RCC 7860 (cell line): ENCODE measurements at places on chromosomes 4 and X.

GRCh38 chr4:1727117-1728031 is 6.1 kb downstream of the TACC3 start:
- DNase-seq: peak; percentile 92

- no peak for DNase-seq
These were observed 25.1 kb upstream of the ANK2 start for GRCh38 chr4:113024388-113024787.

DNA sequence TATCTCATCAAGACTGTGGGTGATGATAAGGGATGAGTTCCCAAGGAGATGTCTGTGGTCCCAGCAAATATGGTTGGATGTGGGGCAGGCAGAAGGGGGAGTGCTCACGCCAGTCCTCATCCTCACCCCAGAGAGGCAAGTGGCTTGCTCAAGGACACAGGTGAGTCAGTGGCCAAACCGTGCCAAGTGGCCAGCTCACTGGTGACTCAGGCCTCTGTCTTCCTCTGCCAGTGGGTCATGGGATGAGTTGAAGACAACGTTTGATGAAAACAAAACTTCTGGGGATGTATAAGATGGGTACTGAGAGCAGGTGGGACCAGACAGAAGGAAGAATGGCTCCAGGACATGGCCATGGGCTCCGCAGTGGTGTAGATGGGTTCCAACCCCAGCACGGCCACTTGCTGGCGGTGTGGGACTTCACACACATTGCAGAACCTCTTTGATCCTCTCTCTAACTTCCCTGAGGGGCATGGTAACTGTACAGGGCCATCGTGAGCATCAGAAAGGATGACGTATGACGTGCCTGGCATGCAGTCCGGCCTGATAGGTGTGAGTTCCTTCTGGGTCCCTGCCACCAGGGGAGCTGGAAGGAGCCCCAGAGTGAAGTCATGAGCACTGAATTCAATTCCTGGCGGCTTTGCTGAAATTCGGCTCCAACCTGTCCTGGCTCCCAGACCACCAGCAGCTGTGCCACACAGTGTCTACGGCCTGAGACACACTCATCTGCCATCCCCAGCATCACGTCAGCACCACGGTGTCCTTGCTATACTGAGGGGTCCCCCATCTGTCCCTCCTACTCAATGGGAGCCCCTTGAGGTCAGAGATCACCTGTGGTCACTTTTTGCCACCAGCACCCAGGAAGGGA is 41.3 kb upstream of the GPR78 start:
- peak; percentile 80 for DNase-seq

DNA sequence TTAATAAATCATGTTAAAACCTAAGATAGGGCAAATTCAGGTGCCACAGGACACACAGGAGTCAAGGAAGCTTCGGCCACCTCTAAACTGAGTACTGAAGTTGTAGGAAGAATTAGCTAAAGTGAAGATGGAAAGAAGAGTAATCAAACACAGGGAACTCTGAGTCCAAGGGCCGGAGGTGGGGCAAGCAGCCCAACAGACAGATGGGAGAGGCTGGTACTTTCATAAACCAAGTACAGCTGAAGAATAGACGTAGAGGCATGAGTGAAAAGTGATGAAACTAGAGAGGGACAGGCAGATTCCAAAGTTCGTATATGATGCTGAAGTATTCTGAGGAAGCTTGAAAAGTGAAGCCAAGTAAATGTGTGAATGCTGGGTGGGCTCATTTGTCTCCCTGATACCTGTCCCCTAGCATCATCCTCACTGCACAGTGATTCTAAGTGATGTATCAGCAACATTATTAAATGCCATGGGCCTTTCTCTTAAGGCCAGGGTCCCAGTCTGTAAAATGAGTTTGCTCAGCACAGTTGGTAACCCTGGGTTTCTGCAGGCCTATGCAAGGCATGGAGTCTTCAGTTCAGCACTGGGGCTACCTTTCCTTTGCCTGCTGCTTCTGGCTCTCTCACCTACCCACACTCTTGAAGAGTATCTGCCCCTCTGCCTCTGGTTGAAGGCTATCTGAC is 203.3 kb downstream of the NR3C2 start:
- no peak for DNase-seq

DNA sequence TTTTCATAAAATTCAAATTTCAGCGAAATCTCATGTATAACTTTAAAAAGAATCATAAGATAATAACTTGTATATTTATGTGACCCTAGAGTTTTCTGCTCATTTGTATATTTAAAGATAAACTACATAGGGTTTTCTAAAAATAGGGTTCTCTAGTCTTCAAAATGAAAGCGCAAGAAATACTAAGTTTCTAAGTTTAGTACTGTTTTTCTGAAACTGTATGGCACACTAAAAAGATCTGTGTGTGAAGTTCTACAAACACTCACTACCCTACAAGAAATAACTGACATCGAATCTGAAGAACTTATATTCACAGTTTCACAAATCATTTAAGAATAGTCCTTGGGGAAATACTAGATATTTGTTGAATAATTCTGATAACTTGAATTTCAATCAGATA is 38.7 kb upstream of the NDST4 start:
- DNase-seq: no peak

- no peak for DNase-seq
These were observed 79.6 kb upstream of the FRG1 start for GRCh38 chr4:189861101-189861500.

GRCh38 chr4:155611501-155611900 is 55.1 kb upstream of the GUCY1A1 start:
- no peak for DNase-seq

GRCh38 chr4:100042711-100043110 is 92.6 kb upstream of the H2AZ1 start:
- no peak for DNase-seq

DNA sequence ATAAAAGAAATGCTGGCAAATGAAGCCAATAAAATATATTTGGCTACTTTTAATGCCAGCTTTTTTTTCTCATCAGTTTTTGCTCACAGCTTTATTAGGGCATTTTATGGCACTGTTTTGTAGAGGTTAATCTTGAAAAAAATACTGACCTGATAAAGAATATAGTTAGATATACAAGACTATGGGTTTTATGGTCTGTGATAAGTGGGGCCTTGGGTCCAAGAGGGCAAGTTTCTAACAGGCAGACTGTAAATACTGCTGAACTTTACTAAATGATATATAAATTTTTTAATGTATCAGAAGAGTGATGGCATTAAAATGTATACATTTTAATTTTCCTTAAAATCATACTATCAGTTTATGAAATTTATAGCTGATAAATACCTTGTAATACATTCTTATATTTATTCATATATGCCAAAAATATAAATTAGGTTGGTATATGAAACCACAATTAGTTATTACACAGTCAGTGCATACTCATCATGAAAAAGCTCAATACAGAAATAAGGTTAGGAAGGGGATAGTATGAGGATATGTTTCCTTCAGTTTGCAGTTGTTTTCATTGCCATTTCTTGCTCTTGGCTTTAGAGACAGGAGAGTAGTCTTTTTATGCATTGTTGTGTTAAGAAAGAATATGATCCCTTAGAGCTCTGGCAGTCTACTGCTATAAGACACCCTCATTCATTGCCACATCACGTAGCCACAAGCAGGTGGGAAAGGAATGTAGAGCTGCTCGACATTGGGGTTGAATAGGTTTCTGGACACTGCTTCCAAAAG is 146.6 kb downstream of the TLL1 start:
- DNase-seq: no peak

GRCh38 chrX:84710611-84711010 is 208.4 kb upstream of the HDX start:
- no peak for DNase-seq

- DNase-seq: peak; percentile 35
These were observed 123.2 kb upstream of the KCNIP4 start for GRCh38 chr4:22071749-22072148.

- no peak for DNase-seq
These were observed 397.5 kb upstream of the PRKX start for GRCh38 chrX:4110964-4111363.

GRCh38 chr4:79476196-79476595 is 68.2 kb upstream of the GK2 start:
- DNase-seq: no peak

GRCh38 chr4:137934911-137935310 is 307.2 kb downstream of the SLC7A11 start:
- DNase-seq: no peak

DNA sequence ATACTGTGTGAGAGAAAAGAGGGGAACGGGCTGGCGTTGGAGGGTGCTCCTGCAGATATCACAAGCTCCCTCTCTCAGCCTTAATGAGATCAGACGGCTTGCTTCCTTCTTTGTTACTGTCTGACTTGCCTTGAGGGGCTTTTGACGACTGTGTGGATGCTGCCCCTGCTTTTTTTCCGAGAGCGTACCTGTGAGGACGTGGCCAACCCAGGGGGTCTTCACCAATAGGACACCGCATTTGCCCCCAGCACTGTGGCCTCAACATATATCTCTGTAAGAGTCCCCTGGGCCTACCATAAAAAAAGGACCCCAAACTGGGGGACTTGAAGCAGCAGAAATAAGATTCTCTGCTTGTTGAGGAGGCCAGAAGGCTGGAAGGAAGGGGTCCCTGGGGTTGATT is 143.9 kb downstream of the SHOX start:
- DNase-seq: no peak

DNA sequence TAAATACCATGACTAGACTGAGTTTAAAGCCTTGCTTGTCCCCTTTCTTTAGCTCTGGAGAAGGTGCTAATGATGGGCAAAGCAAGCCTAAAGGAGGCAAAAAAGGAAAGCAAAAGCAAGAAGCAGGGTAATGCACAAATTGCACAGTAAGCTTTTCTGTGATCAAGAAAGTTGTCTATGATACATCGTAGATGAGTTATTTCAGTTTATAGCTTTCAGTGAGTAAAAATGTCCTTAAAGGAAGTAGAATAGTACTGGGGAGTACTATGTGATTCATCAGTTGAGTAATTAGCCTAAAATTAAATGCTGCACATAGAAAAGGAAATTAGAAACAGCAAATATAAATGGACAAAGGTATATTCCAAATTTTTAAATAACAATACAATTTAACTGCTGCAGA is 50.2 kb upstream of the PDE5A start:
- no peak for DNase-seq

GRCh38 chrX:75107863-75108509 is 48.1 kb downstream of the ABCB7 start:
- no peak for DNase-seq

GRCh38 chr4:20428436-20429160 is 176.9 kb downstream of the SLIT2 start:
- DNase-seq: no peak

- DNase-seq: no peak
These were observed 11.8 kb upstream of the CPE start for GRCh38 chr4:165367040-165367439.

DNA sequence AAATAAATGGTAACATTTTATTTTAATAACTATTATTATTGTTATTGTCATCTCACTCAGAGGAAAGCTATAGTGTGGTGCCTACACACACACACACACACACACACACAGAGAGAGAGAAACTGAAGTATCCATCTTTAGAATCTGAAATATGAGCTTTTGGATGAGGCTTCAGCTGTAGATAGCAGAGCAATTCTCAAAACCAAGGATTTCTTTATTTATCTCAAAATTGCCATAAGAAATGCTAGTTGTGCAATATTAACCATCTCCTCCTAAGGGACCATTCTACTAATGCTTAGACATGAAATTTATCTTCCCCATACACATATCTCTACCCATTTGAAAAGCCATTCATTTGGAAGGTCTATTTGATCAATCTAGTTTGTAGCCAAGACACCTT is 50.1 kb upstream of the SGMS2 start:
- DNase-seq: no peak

DNA sequence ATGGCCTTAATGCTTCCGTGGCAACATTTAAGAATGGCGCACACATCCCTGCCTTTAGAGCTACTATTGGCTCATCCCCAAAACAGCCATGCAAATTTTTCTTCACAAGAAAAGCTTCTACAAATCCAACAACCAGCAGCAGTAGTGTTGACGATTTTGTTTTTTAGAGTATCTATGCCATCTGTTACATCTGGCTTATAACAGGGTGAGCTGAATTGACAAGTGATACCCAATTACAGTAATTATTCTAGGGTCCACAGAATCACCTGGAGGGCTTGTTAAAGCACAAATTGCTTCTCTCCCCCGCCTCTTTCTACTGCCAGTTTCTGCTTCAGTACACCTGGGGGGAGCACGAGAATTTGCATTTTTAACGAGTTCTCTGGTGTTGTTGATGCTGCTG is 34.1 kb downstream of the DCHS2 start:
- no peak for DNase-seq

GRCh38 chr4:13980317-13981310 is 353.1 kb upstream of the BOD1L1 start:
- peak; percentile 88 for DNase-seq

- DNase-seq: peak; percentile 44
These were observed 32.1 kb upstream of the GK start for GRCh38 chrX:30620980-30621618.

DNA sequence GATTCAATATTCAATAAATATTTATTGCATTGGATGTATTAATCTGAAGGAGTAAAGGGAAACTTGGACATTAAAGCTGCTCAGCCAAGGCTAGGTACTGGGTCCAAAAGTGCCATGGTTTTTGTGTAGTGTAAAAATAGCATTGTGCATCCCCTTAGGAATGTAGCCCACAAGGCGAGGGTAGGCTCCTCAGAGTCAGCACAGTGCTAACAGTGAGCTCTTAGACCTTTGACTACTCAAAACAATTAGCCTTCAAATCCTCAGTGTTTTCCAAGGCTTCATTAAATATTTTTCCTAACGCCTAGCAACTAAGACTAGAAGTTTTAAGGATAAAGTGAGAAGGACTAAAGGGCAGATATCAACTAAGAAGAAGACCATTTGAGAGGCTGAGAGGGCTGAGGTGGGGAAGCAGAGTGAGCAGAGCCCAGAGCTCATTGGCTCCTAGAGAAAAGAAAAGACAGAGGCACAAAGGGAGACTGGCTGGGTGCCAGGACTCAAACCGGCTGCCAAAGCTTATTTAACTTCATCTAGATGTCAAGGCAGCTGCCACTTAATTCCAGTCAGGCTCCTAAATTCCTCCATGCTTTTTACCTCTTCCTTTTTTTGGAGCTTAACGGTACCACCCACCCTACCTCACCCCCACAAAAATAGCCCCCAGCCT is 17.0 kb downstream of the PRKG2 start:
- DNase-seq: no peak

GRCh38 chr4:147737623-147738022 is 5.7 kb downstream of the ARHGAP10 start:
- no peak for DNase-seq

DNA sequence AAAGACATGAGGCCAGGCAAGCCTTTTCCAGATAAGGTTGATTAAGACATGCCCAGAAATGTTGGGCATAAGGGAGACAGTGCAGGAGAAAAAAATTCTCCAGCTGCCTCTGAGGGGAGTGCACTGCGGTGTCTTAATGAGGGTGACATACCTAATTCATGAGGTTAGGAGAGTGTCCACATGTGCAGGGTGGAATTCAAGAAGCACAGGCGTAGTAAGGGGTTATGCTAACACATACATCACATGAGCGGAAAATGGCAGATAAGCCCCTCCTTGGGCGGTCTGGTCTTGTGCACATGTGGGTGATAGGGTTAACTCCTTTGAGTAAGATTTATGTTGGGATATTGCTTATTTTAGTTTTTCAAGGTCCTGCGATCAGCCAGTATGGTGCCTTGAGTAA is 122.4 kb downstream of the PHKA2 start:
- no peak for DNase-seq

- DNase-seq: no peak
These were observed 117.4 kb downstream of the DIPK2B start for GRCh38 chrX:45083314-45083713.
